Esophagus squamous epithelium (tissue), 5 donors: ENCODE measurements at places on chromosomes 5 and 9.

DNA sequence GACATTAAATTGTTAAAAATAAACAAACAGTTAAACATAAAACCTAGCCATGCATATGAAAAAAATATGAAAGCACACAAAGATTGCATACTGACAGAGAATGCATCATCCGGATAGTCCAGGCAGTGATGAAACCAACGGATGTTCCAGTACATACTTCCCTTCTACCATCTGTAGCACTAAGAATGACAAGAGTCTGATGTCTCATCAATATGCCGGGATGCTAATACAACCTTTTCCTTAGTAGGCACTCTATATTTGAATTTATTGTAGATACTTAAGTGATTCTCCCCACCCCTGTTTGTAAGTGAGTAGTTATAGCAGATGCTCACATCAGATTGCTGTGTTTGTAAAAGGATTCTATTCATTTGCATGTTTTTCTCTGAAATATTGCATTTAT is 571.2 kb upstream of the WWC1 start:
- peaks cover 7% of the 10 kb centered on the region for H3K4me1 ChIP-seq
- H3K4me3 ChIP-seq = no peak overlapping the region
- no peaks in the 10 kb centered on the region for H3K36me3 ChIP-seq

DNA sequence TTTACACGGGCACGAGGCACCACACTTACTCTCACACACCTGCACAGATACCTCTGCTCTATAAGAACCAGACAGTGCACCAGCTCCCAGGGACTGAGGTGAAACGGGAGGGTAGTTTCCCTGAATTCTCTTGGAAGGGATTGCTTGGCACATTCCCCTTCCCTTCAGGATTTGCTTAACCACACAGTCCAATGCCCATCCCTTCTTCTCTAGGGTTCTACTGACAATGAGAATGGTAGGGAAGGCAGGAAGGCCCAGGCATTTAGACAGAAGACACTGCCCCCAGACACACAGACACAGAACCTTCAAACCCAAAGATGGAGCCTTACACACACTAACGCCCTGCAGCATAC is 704 bp upstream of the LHX6 start:
- H3K27me3 ChIP-seq = peaks cover 21% of the 10 kb centered on the region
- no peak overlapping the region for H3K4me3 ChIP-seq
- no peak overlapping the region for H3K27ac ChIP-seq
- H3K36me3 ChIP-seq = no peaks in the 10 kb centered on the region
- no peak for DNase-seq

- DNase-seq = no peak
- H3K36me3 ChIP-seq = no peaks in the 10 kb centered on the region
- no peaks in the 10 kb centered on the region for H3K27me3 ChIP-seq
- no peak overlapping the region for H3K4me3 ChIP-seq
- no peaks in the 10 kb centered on the region for H3K4me1 ChIP-seq
- H3K27ac ChIP-seq = no peak overlapping the region
Measured at GRCh38 chr5:172385707-172386106, 68.6 kb downstream of the SH3PXD2B start.

GRCh38 chr9:70119786-70120185 is 76.1 kb downstream of the MAMDC2 start:
- no peaks in the 10 kb centered on the region for H3K27me3 ChIP-seq
- H3K27ac ChIP-seq = no peak overlapping the region
- no peak for DNase-seq
- no peaks in the 10 kb centered on the region for H3K4me1 ChIP-seq
- H3K4me3 ChIP-seq = no peak overlapping the region

DNA sequence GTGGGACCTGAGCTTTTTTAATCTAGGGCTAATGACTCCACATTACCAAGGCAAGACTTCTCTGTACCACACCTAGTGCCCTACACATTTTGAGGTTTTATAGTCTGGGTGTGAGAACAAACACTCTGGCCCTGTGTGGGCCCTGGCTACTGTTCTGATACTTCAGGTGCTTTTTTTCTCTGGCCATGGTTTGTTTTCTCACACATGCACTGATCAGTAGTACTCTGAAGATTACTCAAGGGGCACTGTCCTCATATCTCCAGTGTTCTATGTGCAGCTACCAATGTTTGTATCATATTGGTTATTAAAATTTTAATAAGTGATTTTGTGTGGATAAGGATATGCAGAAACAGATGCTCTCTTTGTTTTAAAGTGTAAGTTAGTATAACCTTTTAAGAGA is 5.9 kb upstream of the C9orf40 start:
- H3K36me3 ChIP-seq = peaks cover 14% of the 10 kb centered on the region
- no peaks in the 10 kb centered on the region for H3K4me1 ChIP-seq
- H3K27ac ChIP-seq = no peak overlapping the region
- no peak overlapping the region for H3K4me3 ChIP-seq
- no peak for DNase-seq

GRCh38 chr9:107566611-107567061 is 77.1 kb upstream of the KLF4 start:
- H3K36me3 ChIP-seq = no peaks in the 10 kb centered on the region
- no peak overlapping the region for H3K27ac ChIP-seq
- no peak for DNase-seq
- H3K4me3 ChIP-seq = no peak overlapping the region
- H3K27me3 ChIP-seq = no peaks in the 10 kb centered on the region

DNA sequence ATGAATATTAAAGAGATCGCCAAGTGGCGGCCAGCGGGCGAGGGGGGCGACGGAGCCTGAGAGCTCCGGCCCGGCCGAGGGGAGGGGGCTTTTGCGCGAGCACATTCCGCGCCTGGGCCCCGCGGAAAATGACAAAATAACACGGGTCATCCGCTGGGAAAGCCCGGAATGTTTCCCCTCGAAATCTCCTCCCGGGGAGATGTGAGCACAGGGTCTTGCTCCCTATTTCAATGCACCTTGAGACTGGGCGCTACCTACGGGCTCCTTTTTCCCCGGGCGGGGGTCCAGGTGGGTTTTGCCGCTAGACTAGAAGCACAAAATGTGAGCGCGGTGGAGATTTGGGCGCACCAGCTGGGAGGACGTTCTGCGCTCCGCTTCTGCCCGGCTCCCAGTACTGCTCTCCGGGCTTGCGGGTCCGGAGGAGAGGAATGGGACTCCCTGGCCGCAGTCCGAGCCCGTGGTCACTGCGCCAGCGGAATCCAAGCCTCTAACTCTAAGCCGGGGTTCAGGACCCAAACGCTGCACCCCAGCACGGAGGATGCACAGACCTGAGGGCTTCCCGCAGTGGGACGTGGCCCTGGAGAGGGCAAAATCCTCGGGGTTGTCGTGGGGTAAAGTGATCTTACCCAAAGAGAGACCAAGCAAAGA is 2.8 kb upstream of the PRDM12 start:
- H3K27ac ChIP-seq = no peak overlapping the region
- no peak overlapping the region for H3K4me3 ChIP-seq
- no peaks in the 10 kb centered on the region for H3K36me3 ChIP-seq
- no peak for DNase-seq
- peaks cover 85% of the 10 kb centered on the region for H3K27me3 ChIP-seq

DNA sequence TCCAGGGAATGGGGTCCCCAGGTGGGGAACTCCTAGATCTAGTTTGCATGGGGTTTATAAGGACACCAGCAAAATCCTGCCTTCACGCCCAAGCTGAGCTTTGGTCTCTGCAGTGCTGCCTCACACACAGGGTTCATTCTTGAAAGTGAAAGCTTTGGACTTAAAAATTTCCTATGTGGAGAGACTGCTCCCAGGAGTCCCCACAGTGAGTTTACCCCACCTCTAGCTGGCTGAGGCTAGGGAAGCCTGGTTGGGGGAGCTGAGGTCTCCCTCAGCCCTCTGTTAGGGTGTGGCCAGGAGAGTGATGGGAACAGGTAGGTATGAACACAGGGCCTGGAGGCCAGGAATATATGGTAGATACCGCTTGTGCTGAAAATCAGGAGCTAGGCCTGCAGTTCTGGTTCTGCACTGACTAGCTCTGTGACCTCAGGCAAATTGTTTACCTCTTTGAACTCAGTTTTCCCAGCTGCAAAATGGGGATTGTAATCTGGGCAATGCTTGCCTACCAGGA is 41.5 kb upstream of the LARP1 start:
- no peak for DNase-seq
- H3K36me3 ChIP-seq = no peaks in the 10 kb centered on the region
- H3K27me3 ChIP-seq = no peaks in the 10 kb centered on the region
- no peak overlapping the region for H3K4me3 ChIP-seq
- H3K27ac ChIP-seq = peak overlapping the region; percentile 61

- no peak overlapping the region for H3K4me3 ChIP-seq
- H3K4me1 ChIP-seq = no peaks in the 10 kb centered on the region
- no peaks in the 10 kb centered on the region for H3K27me3 ChIP-seq
- no peaks in the 10 kb centered on the region for H3K36me3 ChIP-seq
- H3K27ac ChIP-seq = no peak overlapping the region
Measured at GRCh38 chr9:83509402-83509801, 28.8 kb downstream of the FRMD3 start.
